ENCODE measurements at places on chromosomes 4 and X.

- DNase-seq, result no peak
These were observed 98.7 kb downstream of the GLUD2 start for GRCh38 chrX:121146059-121146628.

- peak; percentile 35 for DNase-seq
These were observed 6.8 kb upstream of the VSIG4 start for GRCh38 chrX:66046612-66047235.

DNA sequence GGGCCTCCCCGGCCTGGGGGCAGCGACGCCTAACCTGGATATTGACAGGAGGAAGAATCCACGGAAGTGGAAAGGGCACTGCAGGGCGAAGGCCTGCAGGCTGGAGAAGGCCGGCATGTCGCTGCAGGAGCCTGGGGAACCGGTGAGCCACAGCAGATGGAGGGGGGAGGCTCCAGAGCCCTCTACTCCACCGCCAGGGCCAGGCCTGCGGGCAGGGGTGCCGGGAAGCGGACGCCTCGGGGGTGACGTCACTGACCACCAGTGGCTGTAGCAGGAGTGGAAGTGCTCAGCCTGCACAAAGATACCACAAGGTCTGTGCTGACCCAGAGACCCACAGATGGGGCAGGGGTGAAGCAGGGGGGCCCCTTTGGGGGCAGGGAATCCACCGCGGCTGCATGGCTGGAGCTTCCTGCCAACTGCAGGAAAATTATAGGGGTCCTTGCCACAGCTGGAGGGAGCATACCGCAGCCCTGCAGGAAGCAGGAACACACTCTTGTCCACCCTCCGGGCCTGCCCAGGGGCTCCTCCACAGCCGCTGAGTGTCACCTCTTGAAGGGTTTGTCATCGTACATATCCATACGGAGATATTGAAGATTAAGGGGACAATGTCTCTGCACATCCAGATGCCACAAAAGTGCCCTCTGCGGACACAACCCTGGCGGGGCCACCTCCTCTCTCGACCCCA lies 7.6 kb upstream of the HTRA3 start:
- no peak for DNase-seq

- no peak for DNase-seq
These were observed 127.4 kb downstream of the ZNF330 start for GRCh38 chr4:141348125-141348524.

DNA sequence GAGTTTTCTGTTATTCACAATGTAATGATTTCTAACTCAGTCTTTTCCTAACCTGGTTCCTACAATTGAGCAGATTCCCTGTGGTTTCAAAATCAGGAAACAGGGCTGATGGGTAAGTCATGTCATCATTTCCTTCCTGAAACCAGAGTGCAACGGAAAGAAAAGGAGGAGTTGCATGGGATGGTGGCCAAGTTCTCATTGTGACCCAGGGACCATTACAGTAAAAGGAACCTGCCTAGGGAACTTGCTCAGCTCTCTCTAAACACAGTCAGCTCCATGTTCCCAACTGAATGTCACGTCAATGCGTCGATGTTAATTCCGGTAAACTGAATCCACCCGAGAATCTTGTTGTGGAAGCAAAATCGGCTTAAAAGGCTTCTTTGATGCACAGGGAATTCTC lies 51.2 kb downstream of the LGI2 start:
- DNase-seq, result no peak

- DNase-seq, result no peak
These were observed 11.3 kb upstream of the SLC2A9 start for GRCh38 chr4:10032625-10033024.

GRCh38 chrX:48076343-48076742 lies 4.9 kb upstream of the ZNF630 start:
- DNase-seq, result no peak

DNA sequence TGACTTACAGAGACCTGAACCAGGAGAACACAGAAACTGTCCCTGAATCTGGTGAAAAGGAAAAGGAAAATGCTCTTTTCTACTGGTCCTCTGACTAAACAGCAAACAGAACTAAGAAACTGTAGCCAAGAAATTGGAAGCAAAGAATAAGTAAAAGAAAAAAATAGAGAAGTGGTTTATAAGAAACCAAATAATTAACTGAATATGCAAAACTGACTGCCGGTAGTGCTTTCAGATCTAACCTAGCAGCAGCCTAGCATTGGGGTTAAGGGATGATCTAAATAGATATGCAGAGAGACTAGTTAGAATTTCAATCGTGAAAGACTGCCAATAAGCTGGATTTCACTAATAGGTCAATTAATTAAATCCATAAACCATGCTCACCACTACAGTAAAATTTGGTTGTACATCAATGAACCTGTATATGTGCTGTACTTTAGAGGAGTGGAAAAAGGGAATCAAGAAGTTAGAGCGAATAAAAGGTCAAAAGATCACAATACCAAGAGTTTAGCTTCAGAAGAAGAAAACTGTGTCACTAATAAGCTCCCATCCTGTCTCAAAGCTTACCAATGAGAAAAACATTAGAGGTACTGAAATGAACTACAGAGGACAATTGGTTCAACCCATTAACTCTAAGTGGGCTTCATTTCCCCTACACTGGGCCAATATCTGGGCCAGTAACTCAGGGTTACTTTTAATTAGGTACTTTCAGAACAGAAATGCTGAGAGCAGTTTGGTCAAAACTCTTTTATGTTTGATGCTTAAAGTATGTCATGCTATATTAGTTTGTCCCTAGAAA lies 53.6 kb downstream of the KLHL13 start:
- DNase-seq, result no peak

DNA sequence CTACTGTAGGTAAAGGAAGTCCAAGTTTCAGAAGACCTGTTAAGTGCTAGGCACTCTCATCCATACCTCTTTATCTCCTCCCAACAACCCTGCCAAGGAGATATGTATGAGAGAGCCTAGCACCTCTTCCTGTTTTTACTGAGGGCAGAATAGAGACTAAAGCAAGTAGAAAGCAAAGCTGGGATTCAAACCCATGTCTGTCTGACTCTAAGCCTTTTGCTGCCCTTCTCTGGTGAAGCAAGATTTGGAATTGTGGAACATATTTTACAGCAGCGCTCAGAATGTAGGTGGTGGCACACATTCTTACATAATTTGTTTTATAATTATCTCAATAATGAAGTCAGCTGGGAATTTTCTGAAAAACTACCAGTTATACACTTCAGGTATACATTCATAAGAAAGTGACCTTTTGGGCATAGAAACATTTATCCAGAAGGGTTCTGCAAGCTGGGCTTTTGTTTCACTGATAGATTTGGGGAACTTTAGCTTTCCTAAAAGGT lies 41.7 kb downstream of the SEPTIN11 start:
- DNase-seq, result no peak

DNA sequence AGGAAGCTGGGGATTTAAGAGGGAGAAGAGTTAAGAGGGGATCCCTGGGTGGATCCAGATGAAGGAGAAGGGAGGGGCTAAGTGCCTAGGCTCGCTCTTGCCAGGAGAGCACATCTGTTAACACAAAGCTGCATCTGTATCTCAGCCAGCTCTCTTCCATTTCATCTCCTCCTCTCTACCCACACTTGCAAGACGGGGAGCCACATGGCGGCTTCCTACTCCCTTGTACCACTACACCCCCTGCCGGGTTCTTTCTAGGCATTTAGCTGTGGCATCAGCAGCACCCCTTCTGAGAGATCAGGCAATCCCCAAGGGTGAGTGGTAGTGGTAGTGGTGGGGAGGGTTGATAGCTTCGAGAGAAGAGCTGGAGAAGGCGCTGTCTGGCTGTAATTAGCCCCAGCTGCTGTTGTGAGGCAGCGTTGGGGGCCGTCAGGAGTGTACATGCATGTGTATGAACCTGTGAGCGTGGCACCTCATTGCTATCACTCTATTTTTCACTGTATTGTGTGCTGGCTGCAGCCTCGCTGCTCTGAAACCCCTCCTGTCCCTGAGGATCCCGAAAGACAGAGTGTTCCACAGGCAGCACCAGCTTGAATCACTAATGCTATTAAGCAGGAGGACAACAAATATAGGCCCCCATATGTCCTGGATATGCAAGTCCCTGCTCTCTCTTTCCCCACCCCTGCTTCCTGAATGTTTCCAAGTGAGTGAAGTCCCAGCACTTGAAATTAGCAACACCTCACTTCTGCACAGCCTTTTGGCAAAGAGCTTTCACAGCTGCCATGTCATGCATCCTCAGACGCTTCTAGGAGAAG lies 73.7 kb downstream of the RTL9 start:
- DNase-seq, result no peak

- DNase-seq, result no peak
These were observed 493.4 kb downstream of the INPP4B start for GRCh38 chr4:142352712-142353111.

DNA sequence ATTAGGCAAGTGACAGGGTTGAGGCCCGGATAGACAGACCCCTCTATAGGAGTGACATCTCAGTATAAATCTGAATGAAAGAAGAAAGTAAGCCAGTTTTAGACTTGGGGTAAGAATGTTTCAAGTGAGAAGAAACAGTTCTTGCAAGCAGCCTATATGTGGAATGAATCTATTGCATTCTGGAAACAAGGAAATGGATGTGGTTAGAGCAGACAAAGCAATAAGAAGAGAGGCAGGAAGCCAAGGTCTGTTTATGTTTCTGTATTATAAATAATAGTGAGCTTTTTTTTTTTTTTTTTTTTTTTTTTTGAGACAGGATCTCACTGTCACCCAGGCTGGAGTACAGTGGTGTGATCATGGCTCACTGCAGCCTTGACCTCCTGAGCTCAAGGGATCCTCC lies 255.8 kb downstream of the UNC5C start:
- DNase-seq, result peak; percentile 10

DNA sequence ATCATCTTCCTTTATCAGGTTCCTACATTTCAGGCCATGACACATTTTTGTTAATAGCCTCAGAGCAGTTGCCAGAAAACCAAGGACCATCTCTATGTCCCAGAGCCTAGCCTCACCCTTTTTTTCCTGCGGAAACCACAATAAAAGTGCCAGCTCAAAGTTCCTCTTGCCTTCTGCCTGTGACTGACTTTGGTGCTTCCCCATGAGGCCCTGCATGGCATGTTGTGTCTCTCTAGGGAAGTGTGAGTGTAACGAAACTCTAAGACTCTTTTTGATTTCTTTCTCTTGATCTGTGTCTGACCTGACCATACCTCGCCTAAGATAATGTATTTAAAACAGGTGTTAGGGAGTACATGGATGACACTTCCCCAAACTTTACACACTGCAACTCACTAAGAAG lies 642.3 kb upstream of the BOD1L1 start:
- DNase-seq, result peak; percentile 4

DNA sequence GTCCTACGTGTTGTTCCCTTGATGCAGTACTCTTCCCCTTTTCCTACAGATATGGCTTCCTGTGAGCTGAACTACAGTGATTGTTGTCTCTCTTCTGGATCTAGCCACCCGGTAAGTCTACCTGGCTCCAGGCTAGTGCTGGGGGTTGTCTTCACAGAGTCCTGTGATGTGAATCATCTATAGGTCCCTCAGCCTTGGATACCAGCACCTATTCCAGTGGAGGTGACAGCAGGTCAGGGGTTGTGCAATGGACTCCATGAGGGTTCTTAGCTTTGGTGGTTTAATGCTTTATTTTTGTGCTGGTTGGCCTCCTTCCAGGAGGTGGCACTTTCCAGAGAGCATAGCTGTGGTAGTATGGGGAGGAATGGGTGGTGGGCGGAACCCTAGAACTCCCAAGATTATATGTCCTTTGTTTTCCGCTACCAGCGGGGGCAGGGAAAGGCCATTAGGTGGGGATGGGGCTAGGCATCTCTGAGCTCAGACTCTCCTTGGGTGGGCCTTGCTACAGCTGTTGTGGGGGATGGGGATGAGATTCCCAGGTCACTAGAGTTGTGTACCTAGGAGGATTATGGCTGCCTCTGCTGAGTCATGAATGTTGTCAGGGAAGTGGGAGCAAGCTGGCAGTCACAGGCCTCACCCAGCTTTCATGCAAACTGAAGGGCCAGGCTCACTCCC lies 121.4 kb upstream of the ANKRD50 start:
- DNase-seq, result no peak

DNA sequence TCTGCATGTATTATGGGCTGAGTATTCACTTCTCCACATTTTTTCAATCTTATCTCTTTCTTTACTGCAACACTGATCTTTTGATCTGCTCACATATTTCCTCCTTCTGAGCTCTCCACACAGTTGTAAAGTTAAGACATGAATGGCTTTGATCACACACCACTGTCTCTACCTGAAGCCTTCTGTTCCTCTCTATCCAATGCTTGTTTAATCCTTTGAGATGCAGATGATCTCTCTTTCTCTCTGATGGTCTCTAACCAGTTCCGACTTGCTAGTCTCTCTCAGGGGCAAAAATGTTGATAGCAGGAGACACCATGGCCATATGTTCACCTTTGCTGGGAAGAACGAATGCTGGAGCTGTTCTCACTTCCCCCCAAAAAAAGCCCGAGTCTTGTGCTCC lies 162.4 kb downstream of the UNC5C start:
- no peak for DNase-seq

DNA sequence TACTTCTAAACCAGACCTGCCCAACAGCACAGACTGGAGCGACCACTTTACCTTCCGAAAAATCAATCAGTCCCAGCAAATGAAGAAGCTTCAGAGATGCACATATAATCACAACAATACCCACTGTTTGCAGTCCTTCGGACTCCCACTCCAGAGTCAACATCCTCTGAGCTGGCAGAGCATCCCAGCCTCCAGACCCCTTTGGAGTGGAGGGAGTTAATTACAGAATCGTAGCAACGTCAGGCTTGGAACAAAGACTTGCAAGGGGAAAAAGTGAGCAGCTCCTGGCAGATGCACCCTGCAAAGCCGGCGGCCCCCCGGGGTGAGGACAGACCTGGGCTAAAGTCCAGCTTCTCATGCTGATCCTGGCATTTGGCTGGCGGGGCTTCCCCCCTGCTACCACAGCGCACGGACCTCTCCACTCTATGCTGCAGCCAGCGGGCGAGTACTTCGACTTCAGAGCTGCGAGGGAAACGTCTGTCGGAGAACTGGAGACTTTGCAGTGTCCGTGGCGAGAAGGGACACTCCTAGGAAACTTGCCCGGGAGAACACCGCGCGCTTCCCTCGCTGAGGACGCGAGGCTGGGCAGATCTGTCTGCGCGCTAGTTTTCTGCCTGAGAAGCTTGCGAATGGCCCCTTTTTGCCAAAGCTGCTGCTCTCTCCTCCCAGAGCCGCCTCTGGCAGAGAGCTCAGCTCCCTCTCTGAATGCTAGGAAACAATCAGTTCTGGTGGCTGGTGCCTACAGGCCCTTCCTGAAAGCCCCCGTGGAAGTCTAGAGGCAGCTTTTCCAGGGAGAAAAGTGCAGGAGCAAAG lies 283.7 kb downstream of the PACRGL start:
- DNase-seq, result no peak

DNA sequence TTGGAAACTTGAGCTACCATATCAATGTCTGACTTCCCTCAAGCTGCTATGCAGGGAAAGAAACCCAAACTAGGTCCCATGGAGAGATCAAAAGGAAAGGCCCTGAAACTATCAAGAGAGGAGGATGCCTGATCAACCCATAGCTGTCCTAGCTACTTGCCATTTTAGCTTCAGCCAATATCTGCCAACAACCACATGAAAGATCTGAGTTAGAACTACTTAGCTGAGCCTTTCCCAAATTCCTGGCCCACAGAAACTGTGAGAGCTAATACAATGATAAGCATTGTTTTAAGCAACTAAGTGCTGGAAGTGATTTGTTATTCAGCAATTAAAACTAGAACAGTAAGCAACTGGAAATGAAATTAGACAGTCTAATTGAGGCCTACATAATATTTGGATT lies 6.3 kb upstream of the ARHGEF38 start:
- DNase-seq, result no peak

GRCh38 chr4:105662935-105663675 lies 45.4 kb downstream of the INTS12 start:
- no peak for DNase-seq

Data from CD4-positive, alpha-beta T cell treated with Interleukin-21 for 1 hour (primary cell).